ENCODE measurements at places on chromosomes 1 and 21. TPM values are rescaled to one million over a fixed set of nuclear protein-coding genes. Genes with fewer than 3 reads are reported as not detected.

The ATP1A4 gene
- polyA plus RNA-seq: not detected

The SLC2A5 gene
- 0.16 TPM for polyA plus RNA-seq

The NTMT2 gene
- polyA plus RNA-seq: not detected

The DMRTA2 gene
- 0.01 TPM for polyA plus RNA-seq

- H3K27ac ChIP-seq: no peak overlapping the region
- H3K36me3 ChIP-seq: no peaks in the 10 kb centered on the region
- H3K4me3 ChIP-seq: no peak overlapping the region
- peaks cover 14% of the 10 kb centered on the region for H3K4me1 ChIP-seq
Observed at GRCh38 chr1:47579809-47580208, 142.0 kb downstream of the FOXD2 start.

DNA sequence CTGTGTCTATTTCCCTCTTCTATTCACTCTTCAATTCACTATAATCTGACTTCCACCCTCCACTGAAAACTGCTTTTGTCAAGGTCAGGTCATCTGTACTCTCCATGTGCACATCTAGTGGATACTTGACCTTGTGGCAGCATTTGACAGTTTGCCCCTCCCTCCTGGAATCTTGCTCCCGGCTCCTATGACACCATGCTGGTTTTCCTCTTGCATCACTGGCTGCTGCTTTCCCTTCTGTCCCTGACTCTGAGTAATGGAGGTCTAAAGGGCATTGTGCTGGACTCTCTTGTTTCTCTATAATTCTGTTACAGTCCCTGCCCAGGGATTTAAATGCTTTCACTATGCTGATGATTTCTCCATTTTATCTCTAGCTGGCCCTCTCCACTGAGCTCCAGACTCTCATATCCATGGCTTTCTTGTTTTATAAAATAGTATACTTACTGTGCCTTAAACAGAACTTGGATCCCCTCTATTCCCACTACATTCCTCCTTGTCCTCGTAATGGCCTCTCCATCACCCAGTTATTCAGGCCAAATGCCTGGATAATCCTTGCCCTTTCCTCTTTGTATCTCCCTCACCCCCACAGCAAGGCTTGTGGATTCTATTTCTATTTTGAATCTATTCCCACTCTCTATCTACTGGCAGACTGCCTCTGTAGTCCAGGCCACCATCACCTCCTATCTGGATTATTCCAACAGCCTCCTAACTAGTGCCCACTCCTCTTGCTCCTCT is 36.8 kb upstream of the PODN start:
- no peaks in the 10 kb centered on the region for H3K36me3 ChIP-seq
- H3K27me3 ChIP-seq: no peaks in the 10 kb centered on the region
- H3K4me3 ChIP-seq: no peak overlapping the region
- DNase-seq: no peak

DNA sequence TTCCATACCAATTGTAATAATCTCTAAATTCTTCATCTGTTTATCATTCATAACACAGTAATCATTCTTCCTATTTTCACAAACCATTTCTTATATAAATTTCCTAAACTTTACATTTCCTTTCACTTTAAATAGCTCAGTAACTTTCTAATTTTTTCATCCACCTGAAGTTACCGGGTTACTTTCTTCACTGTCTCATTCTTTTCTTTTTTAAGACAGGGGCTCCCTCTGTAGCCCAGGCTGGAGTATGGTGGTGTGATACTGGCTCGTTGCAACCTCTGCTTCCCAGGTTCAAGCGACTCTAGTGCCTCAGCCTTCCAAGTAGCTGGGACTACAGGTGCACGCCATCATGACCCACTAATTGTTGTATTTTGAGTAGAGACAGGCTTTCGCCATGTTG is 41.3 kb downstream of the RERE start:
- no peaks in the 10 kb centered on the region for H3K27me3 ChIP-seq
- H3K4me3 ChIP-seq: no peak overlapping the region
- no peak for DNase-seq
- no peak overlapping the region for H3K27ac ChIP-seq
- H3K4me1 ChIP-seq: no peaks in the 10 kb centered on the region

GRCh38 chr1:119731741-119732430 is 20.2 kb downstream of the PHGDH start:
- no peak overlapping the region for H3K27ac ChIP-seq
- H3K4me3 ChIP-seq: no peak overlapping the region
- peaks cover 52% of the 10 kb centered on the region for H3K36me3 ChIP-seq
- peaks cover 4% of the 10 kb centered on the region for H3K4me1 ChIP-seq
- DNase-seq: no peak
- H3K27me3 ChIP-seq: no peaks in the 10 kb centered on the region

- H3K4me3 ChIP-seq: no peak overlapping the region
- peak overlapping the region; percentile 92 for H3K27ac ChIP-seq
- peaks cover 19% of the 10 kb centered on the region for H3K4me1 ChIP-seq
- H3K27me3 ChIP-seq: no peaks in the 10 kb centered on the region
- H3K36me3 ChIP-seq: no peaks in the 10 kb centered on the region
Observed at GRCh38 chr1:63731117-63732043, 42.4 kb upstream of the ROR1 start.

DNA sequence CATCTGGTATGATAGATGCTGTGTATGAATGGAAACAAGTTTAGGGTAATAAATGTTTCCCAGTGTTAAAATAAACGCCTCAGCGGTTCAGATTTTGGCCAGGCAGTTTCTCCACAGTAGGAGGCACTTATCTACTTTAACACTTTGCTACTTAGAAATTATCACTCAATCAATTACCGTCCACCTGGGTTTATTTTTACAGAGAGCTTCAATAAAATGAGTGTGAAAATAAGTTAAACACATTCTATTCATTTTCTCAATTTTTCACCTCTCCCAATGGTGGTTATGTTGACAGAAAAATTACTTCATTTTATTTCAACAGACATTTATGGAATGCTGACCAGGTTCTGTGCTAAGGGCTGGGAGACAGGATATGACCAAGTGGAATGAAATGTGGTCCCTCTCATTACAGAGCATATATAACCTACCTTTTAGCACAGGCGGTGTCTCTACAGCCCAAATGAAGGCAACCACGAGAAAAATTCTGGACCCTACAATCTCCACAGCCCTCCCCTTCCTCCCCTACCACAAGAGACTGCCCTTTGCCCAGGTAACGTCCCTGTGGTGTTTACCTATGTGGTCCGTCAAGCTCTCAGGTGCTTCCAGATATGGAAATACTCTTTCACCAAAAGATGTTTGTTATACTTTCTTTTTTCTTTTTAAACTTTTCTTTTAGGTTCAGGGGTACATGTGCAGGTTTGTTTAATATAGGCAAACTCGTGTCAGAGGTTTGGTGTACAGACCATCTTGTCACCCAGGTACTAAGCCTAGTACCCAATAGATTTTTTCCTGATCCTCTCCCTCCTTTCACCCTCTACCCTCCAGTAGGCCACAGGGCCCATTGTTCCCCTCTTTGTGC is 105.5 kb downstream of the HLCS start:
- H3K4me1 ChIP-seq: peaks cover 18% of the 10 kb centered on the region
- H3K4me3 ChIP-seq: no peak overlapping the region
- peak overlapping the region; percentile 62 for H3K27ac ChIP-seq
- no peak for DNase-seq
- no peaks in the 10 kb centered on the region for H3K36me3 ChIP-seq

GRCh38 chr21:46346296-46347202 is 22.6 kb downstream of the PCNT start:
- no peaks in the 10 kb centered on the region for H3K27me3 ChIP-seq
- H3K36me3 ChIP-seq: peaks cover 29% of the 10 kb centered on the region
- DNase-seq: no peak
- H3K4me3 ChIP-seq: no peak overlapping the region
- no peak overlapping the region for H3K27ac ChIP-seq

DNA sequence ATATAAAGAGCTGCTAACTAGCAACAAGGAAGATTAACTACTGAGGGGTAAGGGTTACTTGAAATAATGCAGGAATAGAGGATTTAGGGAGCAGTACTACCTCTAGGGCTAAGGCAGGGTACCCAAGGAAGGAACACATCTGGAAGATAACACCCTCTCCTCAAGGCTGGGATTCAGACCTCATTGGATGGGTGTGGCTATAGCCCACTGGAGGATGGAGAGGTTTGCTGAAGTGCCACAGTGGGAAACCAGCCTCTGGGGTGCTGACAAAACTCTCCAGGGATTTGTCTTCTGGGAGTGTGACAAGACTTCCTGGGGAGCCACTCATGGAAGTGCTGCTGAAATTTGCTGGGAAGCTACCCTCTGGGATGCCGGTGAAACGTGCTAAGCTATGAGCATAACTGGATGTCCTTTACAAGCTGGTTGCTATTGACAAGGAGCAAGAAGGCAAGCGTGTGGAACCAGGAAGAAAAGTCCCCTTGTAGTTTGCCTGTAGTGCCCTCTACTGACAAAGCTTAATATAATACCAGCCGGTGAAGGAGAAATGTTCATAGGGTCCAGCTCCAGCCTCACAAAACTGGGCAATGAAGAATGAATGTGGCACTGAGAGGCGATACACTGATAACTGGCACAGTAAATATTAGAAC is 122.8 kb upstream of the USP24 start:
- no peak for DNase-seq
- H3K27me3 ChIP-seq: no peaks in the 10 kb centered on the region
- H3K36me3 ChIP-seq: no peaks in the 10 kb centered on the region
- no peaks in the 10 kb centered on the region for H3K4me1 ChIP-seq
- H3K4me3 ChIP-seq: no peak overlapping the region

DNA sequence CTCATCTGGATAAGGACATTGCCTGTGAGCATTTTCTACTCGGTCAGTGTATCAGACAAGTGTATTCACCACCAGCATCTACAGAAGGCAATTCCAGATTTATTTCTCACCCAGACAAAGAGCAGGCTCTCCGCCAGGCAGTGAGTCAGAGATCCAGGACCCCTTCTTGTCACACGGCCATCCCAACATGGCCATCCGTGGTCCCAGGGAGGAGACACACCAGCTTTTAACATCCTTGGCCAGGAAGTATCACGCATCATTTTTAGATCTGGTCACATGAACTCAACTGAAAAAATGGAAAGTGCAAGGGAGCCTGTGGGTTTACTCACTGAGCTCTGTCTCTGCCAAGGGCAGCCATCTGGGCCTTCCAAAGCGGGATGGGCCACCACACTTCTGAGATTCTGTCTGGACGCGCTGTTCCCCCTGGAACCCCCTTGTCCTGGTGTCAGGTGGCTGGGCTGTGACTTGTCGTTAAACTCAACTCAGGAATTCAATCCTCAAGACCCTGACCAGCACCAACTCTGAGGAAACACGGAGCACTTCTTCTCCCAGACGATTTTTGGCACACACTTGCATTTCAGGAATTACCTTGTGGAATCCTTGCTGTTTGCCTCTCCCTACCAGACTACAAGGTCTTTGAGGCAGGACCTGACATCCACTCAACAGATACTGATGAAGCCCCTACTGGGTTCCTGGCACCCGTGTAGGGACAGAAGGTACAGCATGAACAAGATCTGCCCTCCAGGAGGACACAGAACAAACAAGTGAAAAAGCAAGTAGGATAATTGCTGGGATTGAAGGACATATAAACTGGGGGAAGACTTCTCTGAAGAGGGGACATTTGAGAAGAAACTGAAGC is 21.6 kb upstream of the CCSAP start:
- no peaks in the 10 kb centered on the region for H3K4me1 ChIP-seq
- H3K4me3 ChIP-seq: no peak overlapping the region
- no peak overlapping the region for H3K27ac ChIP-seq
- H3K36me3 ChIP-seq: no peaks in the 10 kb centered on the region
- H3K27me3 ChIP-seq: peaks cover 11% of the 10 kb centered on the region
- no peak for DNase-seq

- no peak overlapping the region for H3K4me3 ChIP-seq
- no peak for DNase-seq
- no peaks in the 10 kb centered on the region for H3K4me1 ChIP-seq
- H3K27me3 ChIP-seq: peaks cover 4% of the 10 kb centered on the region
- no peaks in the 10 kb centered on the region for H3K36me3 ChIP-seq
- no peak overlapping the region for H3K27ac ChIP-seq
Observed at GRCh38 chr1:47478090-47478489, 40.2 kb downstream of the FOXD2 start.

- no peak for DNase-seq
- no peaks in the 10 kb centered on the region for H3K27me3 ChIP-seq
- H3K27ac ChIP-seq: no peak overlapping the region
- no peaks in the 10 kb centered on the region for H3K36me3 ChIP-seq
- no peak overlapping the region for H3K4me3 ChIP-seq
Observed at GRCh38 chr1:164524810-164525209, 34.2 kb upstream of the PBX1 start.

- no peaks in the 10 kb centered on the region for H3K36me3 ChIP-seq
- peaks cover 7% of the 10 kb centered on the region for H3K4me1 ChIP-seq
- H3K27ac ChIP-seq: no peak overlapping the region
- DNase-seq: no peak
- no peak overlapping the region for H3K4me3 ChIP-seq
Observed at GRCh38 chr1:56028244-56028643, 551.1 kb downstream of the PLPP3 start.
